IPS DF 6.9 (cell line): ENCODE measurements at places on chromosomes 2 and 18.

- no peak for DNase-seq
Measured at GRCh38 chr2:110877031-110877827, 144.9 kb downstream of the ACOXL start.

- no peak for DNase-seq
Measured at GRCh38 chr2:138500592-138501424, 762 bp upstream of the SPOPL start.

- DNase-seq, result no peak
Measured at GRCh38 chr2:143190431-143190830, 61.2 kb downstream of the ARHGAP15 start.

DNA sequence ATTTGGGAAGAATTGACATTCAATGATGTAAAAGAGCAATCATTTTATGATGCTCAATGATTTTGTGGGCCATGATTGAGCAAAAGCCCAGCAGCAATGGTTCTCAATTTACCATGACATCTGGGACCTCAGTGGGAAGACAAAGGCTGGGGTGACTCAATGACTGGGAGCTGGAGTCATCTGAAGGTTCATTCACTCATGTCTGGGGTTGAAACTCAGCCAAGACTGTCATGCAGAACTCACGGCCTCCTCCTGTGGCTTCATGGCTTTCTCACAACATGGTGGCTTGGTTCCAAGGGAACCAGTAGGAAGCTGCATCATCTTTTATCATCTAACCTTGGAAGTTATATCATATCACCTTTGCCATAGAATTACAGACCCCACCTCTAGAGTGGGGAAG, 45.1 kb upstream of the CD226 start:
- DNase-seq, result no peak

DNA sequence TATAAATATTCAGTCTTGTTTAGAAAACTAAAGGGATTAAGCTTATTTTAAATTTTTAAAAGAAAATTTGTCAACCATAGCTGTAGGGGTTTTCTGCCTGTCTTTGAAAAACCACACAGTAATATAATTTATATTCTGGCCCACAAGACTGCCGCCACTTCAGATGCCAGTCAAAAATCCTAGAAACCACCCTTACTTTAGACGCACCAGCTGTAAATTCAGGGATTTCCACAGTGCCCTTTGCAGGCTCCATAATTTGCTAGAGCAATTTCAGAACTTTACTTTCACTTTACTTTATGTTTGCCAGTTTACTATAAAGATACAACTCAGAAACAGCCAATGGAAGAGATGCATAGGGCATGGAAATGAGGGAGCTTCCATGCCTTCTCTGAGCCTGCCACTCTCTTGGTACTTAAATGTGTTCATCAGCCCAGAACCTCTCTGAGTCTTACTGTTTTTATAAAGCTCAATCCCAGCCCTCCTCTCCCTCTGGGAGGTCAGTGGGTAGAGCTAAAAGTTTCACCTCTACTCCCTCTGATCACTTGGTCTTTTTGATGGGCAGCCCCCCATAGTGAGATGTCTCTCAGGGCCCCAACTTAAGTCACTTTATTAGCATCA, 63.3 kb downstream of the KYNU start:
- DNase-seq, result no peak

- DNase-seq, result no peak
Measured at GRCh38 chr2:192960945-192961344, 766.2 kb upstream of the TMEFF2 start.

DNA sequence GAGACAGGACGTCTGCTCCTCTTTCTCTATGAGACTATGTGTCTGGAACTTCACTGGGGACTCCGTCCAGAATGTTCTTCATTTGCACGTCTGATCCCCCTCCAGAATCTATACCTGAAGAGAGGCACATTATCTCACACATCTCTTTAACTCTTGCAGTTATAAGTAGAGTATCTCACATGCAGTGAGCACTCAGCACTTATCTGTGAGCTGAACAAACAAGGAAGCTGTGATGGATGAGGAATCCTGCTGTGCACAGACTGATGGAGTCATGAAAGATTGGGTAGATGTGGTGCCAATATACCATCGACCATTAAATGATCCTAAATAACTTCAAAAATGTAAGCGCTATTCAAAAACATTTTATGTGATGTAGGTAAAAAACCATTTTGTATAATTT, 888.3 kb upstream of the CELF4 start:
- no peak for DNase-seq
